CD8-positive, alpha-beta T cell (primary cell): ENCODE measurements at places on chromosomes 2 and 18.
A peak's percentile ranks its signal among the peaks of the same experiment; 100 is the strongest.

DNA sequence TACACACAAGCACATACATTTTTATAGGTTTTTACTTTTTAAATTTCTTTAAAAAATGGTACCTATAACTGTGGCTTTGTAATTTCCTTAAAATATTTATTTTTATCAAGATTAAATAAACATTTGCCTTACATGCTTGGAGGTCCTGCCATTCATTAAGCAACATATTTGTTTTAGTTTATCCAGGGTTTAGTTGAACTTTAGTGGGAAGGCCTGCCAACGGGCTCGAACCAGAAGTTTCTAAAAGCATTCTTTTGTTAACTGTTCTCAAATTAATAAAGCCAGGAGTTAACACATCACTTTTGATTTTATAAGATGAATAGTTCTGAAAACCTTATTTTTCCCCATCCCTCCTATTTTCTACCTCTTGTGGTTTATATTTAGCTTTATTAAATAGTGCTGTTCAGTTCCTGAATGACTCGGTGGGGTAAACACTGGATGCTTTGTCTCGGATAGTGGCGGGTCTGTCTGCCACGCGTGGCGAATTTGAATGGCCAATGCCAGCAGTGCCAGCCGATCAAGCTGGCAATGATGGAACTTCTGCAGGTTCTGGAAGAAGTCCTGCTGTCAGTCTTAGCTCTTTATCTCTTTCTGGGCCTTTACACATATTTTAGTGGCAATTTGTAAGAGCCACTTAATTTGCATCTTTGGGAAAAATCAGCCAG lies 32.2 kb downstream of the SH3YL1 start:
- no peak for DNase-seq

DNA sequence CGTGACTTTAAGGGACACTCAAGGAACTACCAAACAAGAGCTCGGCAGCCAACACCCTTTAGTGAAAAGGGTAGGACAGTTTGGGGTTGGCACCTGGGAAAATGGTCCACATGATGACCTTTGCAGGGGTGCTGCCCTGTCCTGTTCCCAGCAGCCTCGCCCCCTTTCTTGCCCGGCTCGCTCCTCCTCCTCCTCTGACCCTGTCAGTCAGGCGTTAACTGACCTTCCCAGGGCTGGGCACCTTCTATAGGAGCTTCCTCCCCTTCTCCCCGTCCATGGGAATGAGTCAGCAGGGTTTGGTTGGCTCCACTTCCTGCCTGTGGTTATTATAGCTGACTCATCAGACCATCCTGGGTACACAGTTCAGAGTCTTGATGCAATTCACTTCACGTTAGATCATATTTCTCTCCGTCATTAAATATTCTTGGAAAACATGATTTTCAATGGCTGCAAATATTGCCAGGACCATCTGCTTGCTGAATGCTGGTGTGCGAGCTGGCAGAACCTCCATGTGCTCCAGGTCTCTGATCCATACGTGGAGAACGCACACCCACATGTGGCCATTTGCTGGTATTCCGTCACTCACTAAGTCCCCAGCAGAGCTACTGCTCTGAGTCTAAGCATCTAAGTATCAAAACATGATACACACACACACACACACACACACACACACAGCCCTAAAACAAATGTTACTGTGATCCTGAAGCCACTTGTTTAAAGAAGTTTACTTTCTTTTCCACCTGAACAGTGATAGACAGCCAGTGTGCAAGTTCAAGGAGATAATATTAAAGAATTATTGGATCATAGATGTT lies 185.0 kb downstream of the ANAPC1 start:
- peak; percentile 56 for DNase-seq

- peak; percentile 24 for DNase-seq
Observed at GRCh38 chr18:13051950-13052349, 60.8 kb downstream of the CEP192 start.

- DNase-seq: no peak
Observed at GRCh38 chr2:226791056-226791486, 8.5 kb downstream of the IRS1 start.

DNA sequence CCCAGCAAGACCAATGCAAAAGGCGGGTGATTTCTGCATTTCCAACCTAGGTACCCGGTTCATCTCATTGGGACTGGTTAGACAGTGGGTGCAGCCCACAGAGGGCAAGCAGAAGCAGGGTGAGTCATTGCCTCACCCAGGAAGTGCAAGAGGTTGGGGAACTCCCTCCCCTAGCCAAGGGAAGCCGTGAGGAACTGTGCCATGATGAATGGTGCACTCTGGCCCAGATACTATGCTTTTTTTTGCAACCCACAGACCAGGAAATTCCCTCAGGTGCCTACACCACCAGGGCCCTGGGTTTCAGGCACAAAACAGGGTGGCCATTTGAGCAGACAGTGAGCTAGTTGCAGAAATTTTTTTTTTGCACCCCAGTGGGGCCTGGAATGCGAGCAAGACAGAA lies 662.6 kb upstream of the ACVR2A start:
- peak; percentile 7 for DNase-seq

- no peak for DNase-seq
Observed at GRCh38 chr2:18122544-18123210, 244.2 kb downstream of the KCNS3 start.

DNA sequence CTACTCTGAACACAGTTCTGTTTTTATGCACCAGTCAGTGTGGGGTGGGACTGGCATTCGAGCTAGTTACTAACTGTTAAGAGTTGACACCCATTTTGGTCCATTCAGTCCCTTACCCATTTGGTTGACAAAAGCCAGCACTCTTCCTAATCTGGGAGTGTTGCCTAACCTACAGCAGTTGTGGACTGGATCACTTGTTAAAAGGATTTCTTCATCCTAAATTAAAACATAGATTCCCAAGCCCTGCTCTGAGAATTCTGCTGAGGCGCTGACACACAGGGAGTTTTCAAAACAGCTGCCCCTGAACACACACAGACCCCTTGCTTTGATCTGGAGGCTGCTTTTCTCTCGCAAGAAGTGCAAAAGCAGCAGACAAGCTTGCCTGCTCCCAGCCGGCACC lies 6.4 kb downstream of the TIMM21 start:
- no peak for DNase-seq

- no peak for DNase-seq
Observed at GRCh38 chr2:96176661-96177060, 31.4 kb upstream of the DUSP2 start.

DNA sequence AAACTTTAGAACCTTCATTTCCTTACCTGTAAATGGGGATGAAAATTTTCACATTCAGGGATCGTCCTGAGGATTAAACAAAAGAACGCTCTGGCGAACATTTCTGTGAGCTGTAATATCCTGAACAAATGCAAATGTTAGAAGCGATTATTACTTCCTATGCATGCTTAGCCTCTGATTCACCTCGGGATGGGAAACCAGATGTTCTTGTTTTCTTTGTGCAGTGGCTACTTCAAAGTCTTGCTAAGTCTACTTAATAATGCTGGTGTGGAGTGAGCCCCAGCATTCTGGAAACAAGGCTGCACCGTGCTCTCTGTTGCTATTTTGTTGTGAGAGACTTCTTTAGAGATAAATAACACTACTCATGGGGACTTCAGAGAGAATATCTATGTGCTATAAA lies 119.1 kb upstream of the PELI1 start:
- DNase-seq: no peak

GRCh38 chr2:2260696-2261268 lies 70.3 kb downstream of the MYT1L start:
- DNase-seq: no peak

DNA sequence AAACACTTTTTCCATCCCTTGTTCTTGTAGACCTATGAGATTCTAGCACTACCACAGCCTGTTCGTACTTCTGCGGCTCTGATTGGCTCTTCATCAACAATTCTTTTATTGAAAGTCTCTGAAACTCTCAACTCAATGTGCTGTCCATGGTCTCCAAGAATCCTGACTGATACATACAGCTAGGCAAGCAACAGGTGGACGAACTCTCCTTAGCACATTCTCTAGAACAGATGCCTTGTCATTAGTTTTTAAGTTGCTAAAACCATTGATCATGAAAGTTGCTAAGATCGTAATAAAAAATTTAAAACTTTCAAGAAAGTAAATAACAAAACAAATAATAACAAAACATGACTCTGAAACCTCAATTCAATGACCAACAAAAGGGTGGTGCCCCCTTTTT lies 210.5 kb downstream of the EPHA4 start:
- no peak for DNase-seq

GRCh38 chr2:109183871-109184270 lies 54.9 kb downstream of the SH3RF3 start:
- no peak for DNase-seq

- no peak for DNase-seq
Observed at GRCh38 chr18:7072593-7072992, 45.0 kb downstream of the LAMA1 start.

DNA sequence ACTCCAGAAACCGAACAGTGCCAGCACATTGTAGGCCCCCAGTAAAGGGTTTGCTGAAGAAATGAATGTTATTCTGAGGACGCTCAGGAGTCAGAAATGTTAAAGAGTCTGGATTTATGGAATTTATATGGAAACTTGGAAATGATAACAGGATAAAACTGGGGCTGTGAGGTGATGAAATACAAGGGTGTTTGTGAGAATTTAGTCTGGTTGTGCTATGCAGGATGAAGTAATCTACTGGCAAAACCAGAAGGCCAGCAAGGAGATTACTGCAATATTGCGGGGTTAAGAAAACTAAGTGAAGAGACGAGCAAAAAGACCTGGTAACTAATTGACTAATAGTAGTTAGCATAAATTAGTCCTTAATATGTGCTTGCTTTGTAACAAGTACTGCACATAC lies 467.8 kb downstream of the ZEB2 start:
- no peak for DNase-seq

DNA sequence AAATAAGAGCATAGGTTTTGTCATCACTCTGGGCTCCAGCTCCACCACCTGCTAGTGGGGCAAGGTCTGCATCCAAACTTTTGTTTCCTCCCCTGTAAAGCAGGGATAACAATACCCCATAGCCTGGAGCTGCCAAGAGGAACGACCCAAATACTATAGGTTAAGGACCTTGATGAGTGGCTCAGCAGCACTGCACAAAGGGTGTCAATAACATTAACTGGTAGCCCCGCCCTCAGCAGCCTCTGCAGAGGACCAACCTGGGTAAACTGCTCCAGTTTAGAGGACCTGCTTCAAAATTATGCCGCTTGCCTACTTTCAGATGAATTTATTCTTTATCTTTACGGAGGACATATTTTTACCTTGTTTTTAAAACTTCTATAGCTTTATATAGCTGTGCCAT lies 65.8 kb upstream of the RIOK3 start:
- no peak for DNase-seq

GRCh38 chr18:50902797-50903196 lies 23.9 kb downstream of the ME2 start:
- DNase-seq: no peak
